ENCODE measurements at places on chromosomes 6 and 20. TPM values are rescaled to one million over a fixed set of nuclear protein-coding genes. Genes with fewer than 3 reads are reported as not detected.
A peak's percentile ranks its signal among the peaks of the same experiment; 100 is the strongest.

- no peak for ATAC-seq
These were observed 422.2 kb upstream of the SULF2 start for GRCh38 chr20:48207505-48207904.

DNA sequence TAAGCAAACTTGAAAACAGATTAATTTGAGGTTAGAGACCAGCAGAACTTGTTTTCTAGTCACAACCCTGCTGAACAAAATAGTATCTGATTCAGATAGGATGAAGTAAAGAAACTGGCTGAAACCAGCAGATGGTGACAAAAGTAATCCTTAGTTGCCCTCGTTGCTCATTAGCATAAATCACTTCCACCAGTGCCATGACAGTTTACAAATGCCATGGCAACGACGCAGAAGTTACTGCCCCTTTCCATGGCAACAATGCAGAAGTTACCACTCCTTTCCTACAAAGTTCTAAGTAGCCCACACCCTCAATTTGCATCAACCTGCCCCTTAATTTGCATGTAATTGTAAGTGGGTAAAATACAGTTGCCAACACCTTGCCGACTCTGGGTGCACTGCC is 23.7 kb downstream of the SNRPB start:
- ATAC-seq = peak; percentile 71

The LINC00237 gene
- not detected for total RNA-seq

GRCh38 chr20:36105711-36106226 is 48.8 kb upstream of the EPB41L1 start:
- peak; percentile 30 for ATAC-seq

DNA sequence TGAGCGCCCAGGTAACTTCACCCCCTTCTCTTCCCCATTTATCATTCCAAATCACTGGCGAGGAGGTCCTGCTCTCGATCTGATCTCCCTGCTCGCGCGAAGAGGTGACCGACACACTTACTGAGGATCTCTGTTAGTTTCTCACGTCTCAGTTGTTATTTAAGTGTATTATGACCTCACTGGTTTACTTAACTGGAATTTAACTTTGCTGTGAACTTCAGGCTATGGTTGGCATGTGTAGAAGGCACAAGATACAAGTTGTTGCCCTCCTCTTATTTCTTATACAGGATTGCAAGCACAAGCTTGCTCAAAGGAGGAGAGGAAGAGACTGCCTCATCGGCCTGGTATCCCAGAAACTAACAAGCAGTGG is 1.2 kb downstream of the RNF217 start:
- peak; percentile 31 for ATAC-seq

The TRIM15 gene
- total RNA-seq = not detected

The ZC2HC1B gene
- total RNA-seq = not detected

The MOG gene
- total RNA-seq = not detected

The SLC24A3 gene
- total RNA-seq = 13.0 TPM

The SOBP gene
- total RNA-seq = 0.32 TPM

The ANGPT4 gene
- total RNA-seq = 0.08 TPM

DNA sequence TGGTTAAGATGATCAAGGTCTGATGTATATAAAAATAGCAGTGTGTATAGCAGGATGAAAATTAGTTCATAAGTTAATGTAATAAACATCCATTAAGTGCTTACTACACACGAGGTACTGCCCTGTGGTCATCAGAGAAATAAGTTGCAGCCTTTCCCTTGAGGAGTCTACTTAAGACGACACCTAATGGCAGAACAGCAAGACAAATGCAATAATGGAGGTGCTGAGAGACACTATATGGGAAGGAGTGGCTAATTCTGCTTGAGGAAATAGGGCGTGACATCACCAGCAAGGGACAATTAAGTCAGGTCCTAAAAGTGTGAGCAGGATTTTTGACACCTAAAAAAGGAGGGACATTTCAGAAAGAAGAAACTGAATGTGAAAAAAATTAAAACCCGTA is 75.2 kb downstream of the BACH2 start:
- ATAC-seq = no peak

DNA sequence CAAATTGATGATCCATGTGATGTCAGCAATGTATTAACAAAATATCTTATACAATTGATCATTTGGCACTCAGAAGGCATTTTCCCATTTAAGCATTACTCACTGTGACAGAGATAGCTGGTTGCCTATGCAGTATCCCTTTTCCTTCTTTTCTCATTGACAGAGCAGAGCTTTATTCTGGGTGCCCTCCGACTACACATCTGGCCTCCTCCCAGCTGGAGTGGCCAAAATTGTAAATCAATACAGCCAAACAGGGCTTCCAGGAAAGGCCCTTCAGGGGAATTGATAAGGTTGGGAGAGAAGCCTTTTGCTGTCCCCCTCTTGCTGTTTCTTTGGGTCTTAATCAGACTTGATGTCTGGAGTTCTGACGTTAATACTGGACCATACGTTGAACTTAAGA is 9.6 kb upstream of the BLOC1S5 start:
- ATAC-seq = no peak

DNA sequence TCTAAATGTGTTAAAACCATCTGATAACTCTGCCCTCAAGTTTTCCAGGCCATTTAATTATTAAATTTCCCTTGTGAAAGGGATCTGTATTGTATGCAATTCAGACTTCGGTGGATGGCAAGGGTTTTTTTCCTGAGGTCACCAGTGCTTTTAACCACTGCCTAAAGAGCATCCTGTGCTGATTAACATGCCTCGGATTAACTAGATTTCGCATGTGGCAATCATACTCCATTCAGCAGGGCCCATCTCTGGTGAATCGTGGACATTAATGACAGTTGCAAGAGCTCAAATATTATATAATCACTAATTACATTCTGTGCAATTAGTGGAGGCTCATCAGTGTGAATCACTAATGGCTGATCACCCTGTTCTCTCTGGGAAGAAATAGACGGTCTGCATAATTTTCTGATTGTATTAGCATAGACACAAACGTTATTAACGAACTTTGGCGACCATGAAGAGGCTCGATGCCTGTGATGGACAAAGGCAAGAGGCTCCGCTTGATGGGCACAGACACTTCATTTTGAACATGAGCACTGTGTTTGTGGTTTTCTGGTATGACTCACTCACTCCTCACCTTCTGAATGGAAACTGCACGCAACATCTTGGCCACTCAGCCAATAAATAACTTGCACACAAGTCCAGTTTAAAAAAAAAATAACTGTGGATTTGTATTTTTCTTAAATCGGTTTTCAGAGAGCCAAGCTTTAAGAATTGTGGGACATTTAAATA is 31.4 kb downstream of the LINC00237 start:
- ATAC-seq = no peak
